ENCODE measurements at places on chromosomes 11 and 22.

GRCh38 chr11:35042224-35042623 lies 96.7 kb upstream of the CD44 start:
- DNase-seq: no peak

DNA sequence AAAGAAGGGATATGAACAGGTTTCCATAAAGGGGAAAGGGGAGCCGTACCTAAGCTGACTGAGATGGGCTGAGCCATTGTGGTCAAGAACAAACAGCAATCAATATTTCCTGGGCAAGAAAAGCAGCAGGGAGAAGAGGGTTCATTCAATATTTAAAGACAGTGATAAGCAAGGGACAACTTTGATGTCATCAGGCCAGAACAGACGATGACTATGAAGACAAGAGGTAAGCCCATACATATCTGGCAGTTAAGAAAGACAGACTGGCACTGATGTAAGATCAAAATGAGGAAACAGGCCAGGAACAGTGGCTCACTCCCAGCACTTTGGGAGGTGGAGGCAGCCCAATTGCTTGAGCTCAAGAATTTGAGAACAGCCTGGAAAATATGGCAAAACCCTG lies 2.4 kb downstream of the OR5A2 start:
- no peak for DNase-seq

GRCh38 chr11:103727262-103727661 lies 309.2 kb upstream of the DDI1 start:
- no peak for DNase-seq

DNA sequence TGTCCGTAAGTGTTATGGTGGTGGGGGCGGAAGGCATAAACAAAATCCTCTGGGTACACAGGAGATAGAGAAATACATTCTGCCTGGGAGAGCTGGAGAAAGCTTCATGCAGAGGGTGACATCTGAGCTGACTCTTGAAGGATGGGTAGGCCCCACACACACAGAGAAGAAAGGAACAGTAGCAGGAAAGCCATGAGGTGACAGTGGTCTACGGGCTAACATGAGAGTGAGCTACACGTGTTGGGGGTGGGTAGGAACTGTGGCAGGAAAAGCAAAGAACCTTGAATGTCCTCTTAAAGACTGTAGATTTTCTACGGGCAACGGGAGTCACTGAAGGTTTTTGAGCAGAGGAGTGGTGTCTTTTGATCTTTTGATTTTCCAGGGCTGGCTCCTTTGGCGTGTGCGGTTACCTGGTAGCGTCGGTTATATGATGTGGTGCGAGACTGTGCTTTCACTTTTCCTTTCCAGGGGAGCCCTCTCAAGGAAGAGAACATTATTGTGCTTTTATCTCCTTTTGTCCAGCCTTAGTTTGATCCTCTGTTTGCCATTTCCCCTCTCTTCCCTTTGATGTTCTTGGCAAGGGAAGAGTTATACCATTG lies 39.7 kb downstream of the ADAMTS8 start:
- DNase-seq: no peak

DNA sequence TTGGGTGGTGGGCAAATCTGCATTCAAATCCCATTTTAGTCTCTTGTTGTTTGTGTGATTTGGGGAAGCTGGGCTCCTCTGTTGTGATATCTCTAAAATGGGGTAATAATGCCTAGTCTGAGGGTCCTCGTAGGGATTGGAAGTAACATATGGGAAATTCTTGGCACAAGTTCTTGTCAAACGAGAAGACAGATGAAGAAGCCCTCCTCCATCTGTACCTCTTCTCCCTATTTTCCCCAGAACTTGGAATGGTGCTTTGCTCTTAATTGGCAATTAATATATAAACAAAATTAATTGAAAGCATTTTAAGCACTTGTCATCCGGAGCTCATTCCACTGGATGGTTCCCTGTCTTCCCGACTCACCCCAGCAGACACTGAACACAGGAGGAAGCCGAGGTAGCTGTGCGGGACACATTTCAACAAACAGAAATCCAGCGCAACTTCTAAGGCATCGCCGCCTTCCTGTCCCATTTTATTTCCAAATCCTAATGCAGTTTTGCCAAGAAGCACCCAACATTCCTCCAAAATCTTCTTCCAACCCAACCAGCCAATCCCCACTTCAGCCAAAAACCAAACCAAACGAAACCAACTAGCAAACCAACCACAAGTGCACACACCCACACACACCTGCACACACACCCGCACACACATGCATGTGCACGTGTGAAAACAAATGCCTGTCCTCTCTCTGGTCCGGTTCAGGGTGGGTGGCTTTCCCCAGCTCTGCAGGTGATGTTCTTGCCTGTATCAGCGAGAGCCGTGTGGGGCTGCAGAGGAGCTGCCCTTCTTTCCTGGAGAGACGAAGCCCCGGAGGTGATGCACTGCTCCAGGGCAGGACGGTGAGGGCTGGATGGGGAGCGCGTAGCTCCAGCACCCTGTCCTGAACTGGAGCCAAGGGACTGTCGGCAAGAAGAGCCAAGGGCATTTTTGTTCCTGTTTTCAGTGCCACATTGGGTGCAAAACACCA lies 100.8 kb upstream of the B3GAT1 start:
- DNase-seq: no peak

DNA sequence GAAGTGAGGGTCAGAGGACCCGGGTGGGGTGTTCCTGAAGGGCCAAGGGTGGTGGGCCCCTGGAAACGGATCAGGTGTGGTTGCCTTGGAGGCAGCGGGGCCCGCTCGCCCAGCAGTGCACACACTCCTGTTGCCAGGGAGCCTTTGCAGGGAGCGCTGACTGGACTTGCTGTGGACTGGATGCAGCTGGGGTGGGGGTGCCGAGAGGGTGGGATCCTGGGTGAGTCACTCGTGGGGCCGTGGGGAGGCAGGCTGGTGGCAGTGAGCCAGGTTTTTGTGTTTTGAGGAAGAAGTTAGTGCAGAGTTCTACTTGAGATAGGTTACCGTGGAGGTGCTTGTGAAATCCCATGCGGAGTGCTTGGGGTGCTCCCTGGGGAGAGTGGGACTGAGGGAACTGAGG lies 1.3 kb downstream of the MRPL23 start:
- DNase-seq: no peak

DNA sequence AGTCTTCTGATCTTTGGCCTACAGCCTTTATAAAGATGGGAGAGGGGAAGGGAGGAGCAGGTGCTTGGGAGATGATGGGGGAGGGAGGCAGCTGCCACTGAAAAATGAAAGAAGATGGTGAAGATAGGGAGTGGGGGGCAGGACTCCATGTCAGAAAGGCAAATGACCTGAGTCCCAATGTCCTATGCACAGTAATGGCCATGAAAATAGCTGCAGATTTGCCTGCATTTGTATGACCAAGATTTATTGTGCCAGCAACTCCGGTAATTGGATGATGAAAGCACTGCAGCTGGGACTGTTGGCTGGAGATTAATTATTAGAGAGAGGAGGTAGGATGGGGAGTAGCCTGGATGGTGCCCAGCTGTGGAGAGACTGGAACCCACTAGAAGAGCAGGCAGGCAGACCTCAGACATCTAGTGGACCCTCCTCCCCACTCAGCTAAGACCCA lies 36.1 kb downstream of the NEU3 start:
- no peak for DNase-seq

DNA sequence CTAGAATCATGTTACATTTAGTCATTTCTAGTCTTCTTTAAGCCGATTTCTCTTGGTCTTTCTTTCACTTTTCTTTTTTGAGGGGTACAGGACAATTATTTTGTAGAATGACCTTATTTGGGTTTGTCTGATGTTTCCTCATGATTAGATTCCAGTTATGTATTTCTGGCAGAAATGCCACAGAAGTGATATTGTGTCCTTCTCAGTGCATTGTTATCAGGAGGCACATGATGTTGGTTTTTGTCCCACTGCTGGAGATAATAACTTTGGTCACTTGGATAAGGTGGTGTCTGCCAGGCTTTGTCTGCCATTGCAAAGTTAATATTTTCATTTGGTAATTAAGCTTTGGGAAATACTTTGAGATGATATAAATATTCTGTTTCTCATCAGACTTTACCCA lies 100.3 kb downstream of the RRM1 start:
- no peak for DNase-seq

DNA sequence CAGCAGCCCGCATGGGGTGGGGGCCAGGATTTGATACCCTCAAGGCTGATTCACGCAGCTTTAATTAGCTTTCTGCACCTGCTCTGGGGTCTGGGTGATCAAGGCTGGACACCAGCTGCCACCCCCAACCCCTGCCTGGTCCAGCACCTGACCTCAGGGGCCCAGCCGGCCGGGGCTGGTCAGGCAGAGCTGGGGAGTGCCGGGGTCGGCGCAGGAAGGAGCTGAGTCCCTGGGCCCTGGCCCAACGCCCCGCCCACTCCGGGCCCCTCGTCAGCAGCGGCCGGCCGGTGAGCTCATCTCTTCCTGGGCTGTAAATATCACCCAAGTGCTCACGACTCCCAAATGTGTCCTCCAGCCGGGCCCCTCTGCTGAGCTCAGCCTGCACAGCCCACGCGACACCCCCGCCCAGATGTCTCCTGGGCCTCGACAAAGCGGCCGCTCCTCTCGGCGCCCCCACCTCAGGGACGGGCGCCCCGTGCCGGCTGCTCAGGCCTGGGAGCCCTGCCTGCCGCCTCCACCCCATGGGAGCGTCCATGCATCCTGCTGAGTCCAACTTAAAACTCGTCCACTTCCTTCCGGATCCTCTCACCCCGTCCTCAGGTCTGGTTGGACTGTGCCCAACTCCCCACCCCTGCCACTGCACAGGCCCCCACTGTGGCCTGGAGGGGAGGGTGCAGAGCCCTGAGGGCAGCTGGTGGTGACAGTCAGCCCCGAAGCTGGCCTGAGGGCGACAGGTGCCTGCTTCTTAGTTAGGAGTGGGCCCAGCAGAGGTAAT lies 29.0 kb downstream of the RTN4R start:
- no peak for DNase-seq

GRCh38 chr11:74283580-74284180 lies 27.8 kb downstream of the P4HA3 start:
- DNase-seq: no peak

DNA sequence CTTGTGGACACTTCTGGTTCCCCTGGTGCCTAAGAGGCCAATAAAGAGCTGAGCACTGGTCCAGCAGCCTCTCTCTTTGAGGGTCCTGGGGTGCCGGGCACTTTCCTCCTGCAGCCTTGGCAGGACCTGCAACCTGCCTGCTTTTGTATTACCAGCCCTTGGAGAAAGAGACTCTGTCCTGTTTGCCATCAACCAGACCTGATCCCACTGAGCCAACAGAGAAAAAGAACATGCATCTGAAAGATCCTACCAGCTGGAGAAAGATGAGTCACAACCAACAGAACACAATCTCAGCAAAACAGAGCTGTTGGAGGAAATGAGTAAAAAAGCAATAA lies 321.0 kb downstream of the DDX10 start:
- DNase-seq: no peak

Measured in iPS DF 19.7 (cell line).